ENCODE measurements at places on chromosomes 5 and 9.
A peak's percentile ranks its signal among the peaks of the same experiment; 100 is the strongest.

DNA sequence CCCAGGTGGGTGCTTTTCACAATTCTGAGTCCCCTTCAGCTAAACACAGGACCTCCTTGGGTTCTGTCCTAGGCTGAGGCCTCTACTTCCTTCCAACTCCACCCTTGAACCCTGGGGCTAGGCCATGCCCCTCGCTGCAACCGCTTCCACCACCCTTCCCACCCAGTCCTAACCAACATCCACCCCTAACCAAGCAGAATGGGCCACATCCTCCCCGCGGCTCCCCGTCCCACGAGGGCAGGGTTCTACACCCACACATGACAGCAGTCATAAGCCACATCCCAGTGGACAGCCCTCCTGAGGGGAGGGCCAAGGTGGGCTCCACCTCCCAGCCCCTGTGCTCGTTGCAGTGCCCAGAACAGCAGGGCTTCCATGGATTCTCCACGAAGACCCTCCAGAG is 65.8 kb downstream of the SHB start:
- DNase-seq, result no peak

DNA sequence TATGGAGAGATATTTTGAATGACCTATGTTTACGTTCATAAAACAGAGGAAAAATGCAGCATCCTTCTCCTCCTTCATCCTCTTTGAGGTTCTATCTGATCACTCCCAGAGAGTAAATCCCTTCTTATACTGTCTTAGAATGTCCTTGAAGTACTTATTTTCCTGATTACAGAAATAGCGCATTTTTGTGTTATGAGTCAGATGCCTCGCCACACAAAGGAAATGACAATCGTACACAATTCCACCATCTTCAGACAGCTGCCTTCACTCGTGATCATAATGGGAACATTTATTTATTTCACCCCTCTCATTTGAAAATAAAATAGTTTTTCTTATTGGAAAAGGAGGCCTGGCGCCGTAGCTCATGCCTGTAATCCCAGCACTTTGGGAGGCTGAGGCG is 2.4 kb upstream of the GLT6D1 start:
- no peak for DNase-seq

DNA sequence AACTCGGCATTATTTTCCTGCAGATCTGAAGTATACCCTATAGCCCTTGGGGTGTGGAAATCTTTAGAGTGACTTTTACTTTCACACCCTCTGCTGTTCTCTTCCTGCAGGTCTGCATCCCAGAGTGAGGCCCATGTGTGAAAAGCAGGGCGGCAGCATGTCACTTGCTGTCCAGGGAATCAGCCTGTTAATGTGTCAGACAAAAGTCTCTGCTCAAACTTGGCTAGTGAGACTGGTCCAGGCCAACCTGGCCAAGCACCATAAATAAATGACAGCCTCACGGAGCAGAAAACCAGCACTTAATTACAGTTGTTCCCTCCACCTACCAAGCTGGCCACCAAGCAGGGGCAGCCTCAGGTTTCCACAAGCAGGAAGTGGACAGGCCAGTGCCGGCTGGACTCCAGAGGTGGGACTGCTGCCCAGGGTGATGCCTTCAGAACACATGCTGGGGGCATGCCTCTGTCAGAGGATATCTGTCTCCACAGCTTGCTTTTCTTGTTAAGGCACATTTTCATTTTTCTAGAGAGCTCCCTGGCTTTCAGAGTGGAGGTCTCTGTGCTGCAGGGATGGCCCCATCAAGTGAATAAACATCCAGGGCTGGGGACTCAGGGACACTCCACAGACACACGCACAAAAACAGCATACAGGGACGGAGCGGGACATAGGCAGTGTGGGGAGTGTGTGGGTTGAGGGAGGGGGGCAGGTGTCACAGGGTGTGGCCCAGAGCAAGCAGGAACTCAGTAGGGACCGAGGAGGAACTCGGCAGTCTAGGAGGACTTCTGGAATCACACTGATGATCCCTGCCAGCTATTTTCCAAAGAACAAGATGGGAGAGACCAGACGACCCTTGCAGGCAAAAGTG is 243.8 kb upstream of the IRX1 start:
- no peak for DNase-seq

DNA sequence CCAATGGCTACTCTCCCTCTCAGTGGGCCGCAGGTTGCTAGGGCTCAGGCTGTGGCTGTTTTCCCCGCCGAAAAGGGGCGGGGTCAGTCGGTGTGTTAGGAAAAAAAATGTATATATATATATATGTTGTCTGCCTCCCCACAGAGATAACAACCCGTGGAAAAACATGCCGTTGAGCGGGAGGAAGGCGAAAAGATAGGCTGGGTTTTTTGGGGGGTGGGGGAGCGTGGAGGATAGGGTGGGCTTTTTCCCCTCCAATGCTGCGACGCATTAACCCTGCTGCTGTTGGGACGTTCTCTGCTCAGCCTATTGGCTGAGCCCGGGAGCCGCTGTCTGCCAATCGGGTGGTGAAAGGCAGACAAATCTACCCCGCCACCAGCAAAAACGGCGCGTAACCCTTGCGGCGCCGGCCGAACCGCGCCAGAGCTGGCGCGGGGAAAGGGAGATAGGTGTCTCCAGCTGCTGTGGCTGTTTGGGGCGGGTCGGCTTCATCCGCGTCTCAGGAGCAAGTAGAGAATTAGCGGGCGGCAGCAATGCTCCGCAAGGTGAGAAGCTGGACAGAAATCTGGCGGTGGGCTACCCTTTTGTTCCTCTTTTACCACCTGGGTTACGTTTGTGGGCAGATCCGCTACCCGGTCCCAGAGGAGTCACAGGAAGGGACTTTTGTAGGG is at the start of gene PCDHGC4:
TSS of gene PCDHGC4 (plus strand) at position 390 of the 671 bp plus-strand sequence. CDS start at position 534, 144 bp downstream.
- no peak for DNase-seq

GRCh38 chr9:13734601-13735000 is 455.1 kb upstream of the MPDZ start:
- DNase-seq, result no peak

DNA sequence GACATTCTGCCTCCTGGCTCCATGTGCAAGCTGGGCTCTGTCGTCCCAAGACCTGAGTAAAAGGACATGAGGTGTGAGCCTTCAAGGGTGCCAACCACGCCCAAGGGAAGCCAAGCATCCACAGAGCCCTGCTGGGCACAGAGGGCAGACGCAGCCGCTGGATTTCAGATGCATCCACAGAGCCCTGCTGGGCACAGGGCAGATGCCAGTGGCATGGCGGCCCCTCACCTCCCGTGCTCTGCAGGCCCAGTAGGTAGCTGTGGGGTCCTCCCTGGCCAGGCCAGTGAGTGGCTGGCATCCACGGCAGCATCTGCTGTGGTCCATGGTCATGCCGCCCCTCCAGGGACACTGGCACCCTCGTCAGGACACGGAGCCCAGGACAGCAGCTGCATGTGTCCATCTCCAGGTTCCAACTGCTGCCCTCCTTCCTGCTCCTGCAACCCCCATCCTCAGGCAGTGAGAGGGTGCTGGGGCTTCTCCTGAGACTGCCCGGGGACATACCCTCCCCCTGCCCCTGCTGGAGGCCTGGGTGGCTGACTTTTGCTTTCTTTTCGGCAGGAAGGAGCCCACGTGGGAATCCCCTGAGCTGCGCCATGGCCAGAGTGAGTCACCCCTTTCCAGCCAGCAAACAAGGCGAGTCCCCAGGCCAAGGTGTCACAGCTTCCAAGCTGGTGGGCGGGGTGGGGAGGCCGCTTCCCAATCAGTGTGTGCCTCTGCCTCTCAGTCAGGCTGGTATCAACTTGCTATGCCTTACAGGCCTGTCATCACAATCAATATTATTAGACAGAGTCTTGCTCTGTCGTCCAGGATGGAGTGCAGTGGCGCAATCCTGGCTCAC is 4.0 kb upstream of the TRAF2 start:
- peak; percentile 97 for DNase-seq

GRCh38 chr9:136539427-136540421 is 6.1 kb downstream of the NOTCH1 start:
- DNase-seq, result peak; percentile 94

DNA sequence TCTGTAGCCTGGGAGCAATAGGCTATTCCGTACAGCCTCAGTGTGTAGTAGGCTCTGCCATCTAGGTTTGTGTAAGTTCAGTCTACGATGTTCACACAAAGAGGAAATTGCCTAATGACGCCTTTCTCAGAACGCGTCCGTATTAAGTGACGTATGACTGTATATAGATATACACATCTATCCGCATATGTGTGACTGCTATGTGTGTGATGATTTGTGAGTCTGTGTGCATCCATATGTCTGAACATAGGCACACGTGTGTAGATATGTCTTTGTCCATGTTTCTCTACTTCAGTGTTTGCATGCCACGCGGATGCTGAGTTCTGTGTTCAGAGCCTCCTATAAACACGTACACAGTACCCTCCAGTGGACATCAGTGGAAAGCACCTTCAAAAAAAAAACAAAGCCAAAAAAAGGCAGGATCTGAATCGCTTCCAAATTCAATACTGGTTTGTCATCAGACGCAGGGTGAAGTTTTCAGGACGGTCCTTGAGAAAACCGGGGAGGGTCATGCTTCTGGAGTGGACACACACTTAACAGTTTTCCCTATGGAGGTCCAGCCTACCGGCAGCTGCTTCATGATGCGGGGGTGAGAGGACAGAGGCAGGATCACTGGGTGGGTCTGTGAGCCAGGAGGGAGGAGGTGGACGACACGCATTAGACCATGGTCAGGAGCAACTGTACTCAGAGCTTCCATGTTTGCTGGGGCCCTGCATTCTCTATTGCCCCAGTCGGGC is 29.5 kb upstream of the ALDH1B1 start:
- DNase-seq, result no peak

- no peak for DNase-seq
Measured at GRCh38 chr9:95103871-95104580, 213.5 kb downstream of the FANCC start.

- no peak for DNase-seq
Measured at GRCh38 chr5:62521319-62521718, 57.3 kb upstream of the LRRC70 start.

DNA sequence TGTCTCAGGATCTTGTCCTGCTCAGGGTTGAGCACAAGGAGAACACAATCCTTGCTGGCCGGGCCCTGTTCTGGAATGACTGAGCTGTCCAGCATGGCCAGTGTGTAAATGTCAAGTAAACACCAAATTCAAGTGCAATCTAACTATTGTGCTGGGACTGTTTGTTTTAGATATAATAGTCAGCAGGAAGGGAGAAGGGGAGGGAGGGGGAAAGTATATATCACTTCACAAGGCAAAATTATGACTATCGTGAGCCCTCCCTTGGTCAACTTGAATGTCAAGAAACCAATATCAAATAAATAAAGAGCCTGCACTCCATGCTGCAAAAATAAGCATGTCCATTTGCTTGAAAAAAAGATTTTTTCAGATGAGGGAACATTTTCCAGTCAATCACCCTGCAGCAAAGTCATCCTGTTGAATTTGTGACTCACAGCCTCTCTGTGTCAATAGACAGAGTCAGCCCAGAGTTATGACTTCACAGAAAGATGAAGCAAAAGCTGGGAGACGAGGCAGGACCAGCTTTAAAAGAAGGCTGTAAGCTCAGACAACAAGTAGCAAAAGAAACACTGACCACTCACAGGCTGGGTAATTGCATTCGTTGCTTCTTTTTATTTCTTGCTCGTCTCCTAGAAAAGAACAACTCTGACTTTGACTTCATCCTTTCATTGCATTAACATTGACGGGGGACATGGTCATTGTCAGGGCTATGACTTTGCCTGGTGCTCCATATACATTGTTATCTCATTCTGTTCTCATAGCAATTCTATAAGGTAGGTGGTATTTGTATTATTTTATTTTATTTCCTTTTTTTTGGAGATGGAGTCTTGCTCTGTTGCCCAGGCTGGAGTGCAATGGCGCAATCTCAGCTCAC is 15.3 kb upstream of the KLF4 start:
- no peak for DNase-seq

DNA sequence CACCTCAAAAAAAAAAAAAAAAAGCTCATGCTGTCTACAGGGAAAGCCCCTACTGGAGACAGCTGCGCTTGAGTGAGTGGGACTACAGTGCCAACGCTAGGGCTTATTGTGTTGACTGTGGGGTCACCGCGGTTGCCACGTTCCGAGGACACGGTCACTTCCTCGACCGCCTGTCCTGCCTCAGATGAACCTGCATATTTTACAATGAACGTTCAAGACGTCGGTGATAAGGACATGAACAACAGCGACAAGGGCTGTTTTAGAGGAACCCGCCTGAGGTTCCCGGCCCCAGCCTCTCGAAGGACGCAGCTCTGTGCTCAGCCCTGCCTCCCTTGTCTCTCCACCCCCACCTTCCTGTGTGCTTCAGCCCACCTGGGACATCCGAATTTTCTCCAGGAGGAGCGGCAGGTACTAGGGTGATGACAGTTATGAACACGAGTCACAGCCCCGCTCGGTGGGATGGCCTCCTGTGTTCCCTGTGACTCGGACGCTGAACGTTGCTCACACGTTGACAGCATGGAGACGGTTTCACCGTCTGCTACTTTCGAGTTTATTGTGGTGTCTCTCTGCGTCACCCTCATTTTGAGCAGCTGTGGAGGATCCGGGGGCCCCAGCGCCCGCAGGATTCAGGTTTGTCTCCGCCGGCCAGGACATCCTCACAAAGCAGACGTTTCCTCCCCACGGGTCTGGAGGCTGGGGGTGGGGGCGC is 11.3 kb upstream of the DIPK1B start:
- peak; percentile 41 for DNase-seq

DNA sequence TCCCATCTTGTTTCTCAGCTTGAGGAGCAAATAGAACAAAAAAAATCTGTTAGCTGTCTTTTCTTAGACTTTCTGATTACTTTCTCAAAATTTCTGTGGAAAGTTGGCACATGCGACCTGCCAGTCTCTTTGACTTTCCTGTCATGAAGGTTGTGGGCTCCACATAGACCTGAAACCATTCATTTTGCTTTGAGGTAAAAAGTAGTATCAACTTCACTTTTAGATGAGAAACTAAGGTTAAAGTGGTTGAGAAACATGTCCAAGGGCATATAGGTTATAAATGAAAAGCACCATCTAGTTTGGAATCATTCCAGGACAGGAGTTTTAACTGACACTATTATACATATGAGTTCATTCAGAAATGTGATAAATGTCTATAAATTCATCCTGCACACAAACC is 42.7 kb downstream of the ST8SIA4 start:
- DNase-seq, result no peak

GRCh38 chr5:73115399-73116051 is 4.8 kb upstream of the TMEM171 start:
- no peak for DNase-seq
